ENCODE measurements at places on chromosomes 5 and 9.

- DNase-seq, result no peak
Observed at GRCh38 chr5:151601391-151601790, 10.3 kb upstream of the FAT2 start.

DNA sequence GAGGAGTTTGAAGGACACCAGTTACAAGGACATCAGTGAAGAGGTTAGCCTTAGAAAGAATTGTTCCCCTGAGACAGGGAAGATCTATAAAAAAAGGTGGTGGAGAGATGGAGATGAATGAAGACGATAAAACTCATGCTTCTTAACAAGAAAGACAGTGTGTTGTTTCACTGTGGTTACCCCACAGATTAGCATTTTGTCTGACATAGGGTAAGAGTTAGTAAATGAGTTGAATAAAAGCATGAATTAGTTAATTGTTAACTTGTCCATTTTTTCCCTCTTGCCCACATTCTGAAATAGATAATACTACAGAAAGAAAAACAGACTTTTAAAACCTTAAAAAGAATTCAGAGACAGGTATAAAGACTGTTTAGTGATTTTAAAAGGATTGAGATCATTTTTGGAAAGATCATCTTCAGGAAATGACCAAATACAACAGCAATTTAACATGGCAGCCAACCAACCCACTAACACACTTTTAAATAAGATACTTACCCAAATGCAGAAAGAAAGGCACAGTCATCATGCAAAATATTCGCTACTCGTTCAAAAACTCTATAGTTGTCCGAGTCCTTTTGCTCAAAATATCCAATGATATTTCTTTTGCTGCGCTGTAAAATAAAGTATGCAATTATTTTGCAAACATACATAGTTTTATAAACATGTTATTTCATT is 78.5 kb downstream of the ERP44 start:
- DNase-seq, result no peak

- DNase-seq, result no peak
Observed at GRCh38 chr9:130663977-130664250, 480 bp upstream of the PRDM12 start.

DNA sequence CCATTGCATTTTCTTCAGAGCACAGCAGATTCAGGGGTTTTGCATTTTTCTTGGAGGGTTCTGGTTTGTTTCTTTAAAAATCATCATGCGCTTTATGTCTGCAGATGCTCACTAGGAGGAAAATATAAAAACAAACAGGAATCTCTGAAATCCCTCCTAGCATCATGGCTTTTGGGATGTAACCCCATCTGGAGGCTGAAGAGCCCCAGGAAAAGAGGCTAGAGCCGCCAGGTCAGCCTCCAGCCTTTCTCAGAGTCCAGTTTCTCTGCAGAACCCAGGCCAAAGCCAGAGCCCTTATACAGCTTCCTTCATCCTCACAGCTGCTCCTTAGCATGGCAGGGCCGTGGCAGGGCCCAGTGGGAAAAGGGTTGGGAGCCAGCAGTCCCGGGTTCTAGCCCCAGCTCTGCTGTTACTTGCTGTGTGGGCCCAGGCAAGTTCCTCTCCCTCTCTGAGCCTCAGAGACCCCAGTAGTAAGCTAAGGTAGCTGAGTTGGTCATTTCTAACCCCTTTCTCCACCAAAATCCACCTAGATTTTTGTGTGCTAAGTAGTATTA is 62.1 kb downstream of the PAX5 start:
- DNase-seq, result no peak

DNA sequence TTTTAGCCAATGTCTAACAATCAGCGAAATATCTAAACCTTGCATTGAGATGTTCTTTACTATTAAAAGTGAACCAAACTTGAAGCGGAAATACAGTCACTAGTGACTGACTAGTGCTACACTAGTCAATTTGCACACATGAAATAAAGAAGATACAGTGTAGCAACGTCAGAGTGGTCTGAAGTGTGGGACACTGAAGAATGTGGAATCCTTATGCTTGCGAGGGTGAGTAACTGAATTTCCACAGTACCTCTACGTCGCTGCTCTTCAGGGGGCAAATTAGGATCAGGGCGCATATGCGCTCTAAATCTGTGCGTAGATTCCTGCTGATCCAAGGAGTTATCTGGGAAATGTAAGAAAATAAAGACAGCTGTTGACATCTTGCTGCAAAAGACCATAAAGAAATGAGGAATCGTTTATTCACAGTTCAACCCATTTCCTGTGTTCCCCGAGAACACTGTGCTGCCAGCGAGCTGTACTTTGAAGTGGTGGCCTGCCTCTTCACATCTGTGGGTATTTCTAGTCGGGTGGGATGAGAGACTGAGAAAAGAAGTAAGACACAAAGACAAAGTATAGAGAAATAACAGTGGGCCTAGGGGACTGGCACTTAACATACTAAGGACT is 39.8 kb upstream of the FLT4 start:
- no peak for DNase-seq

GRCh38 chr5:71810471-71811195 is 91.6 kb downstream of the CARTPT start:
- DNase-seq, result no peak

GRCh38 chr9:117744856-117745389 is 40.7 kb downstream of the TLR4 start:
- no peak for DNase-seq

DNA sequence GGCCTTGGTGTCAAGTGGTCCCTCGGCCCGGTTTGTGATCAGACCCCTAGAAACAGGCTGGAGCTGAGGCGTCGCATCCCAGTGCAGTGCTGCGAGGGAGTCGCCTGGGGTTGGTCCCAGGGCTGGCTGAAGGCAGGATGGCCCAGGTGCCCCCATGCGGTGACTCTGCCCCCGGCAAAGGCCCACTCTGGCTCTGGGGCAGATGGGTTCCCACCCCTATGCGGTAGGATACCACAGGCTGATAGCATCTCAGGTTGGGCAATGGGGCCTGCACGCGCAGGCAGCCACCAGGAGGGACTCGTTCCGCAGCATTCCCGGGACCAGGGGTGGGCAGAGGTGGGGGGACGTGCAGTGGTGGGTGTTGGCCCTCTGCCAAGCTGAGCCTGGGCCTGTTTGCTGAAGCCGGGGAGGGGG is 86.0 kb downstream of the RXRA start:
- no peak for DNase-seq

DNA sequence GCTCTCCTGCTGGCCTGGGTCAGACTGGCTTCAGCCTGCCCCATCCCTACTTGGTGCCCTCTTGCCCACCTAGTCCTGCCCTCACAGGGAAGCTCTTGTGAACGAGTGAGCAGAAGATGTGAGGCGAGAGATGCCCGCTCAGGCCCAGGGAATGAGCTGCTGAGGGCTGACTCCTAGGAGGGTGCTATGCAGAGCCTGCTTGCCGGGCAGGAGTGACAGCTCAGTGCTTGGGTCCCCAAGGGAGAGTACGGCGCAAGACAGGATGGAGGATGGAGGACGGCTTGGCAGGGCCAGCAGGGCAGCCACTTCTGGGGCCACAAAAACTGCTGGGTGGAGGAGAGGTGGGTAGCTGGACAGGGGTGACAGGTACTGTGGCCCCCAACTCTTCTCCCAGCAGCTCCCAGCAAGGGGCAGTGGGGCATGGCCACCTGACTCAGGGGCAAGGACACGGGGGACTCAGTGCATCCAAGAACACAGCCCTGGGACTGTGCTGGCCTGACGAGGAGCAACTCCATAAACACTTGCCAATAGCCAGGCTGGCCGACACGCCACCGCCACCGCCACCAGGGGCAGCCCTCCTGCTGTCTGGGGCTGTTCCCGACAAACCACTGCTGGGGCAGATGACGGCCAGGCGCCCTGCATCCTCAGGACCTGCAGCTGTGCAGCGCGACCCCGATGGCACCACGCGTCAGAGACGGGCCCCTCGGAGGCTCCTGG is 55.6 kb upstream of the UBAC1 start:
- DNase-seq, result peak; percentile 37

DNA sequence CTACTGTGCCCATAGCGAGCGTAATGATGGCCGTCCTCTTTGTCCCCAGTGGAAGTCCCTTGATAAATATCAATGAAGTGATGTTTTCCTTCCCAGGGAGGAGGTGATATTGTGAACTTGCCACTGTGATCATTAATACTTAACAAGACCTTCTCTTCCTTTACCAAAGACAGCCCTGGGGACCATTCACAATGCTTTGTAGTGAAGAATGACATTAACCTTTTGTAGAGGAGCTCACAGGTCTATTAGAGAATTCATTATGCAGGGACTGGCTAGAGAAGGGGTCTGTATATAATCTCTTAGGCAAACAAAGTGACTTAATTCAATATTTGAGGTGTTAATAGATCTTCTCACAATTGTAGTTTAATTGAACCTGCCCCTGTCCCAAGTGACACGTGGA is 452.9 kb upstream of the DMAC1 start:
- DNase-seq, result no peak

Measured in right forelimb (tissue), 1 donor.